ENCODE measurements at places on chromosomes 2 and 18.

- DNase-seq, result no peak
Measured at GRCh38 chr18:48920408-48921038, 30.2 kb downstream of the SMAD7 start.

DNA sequence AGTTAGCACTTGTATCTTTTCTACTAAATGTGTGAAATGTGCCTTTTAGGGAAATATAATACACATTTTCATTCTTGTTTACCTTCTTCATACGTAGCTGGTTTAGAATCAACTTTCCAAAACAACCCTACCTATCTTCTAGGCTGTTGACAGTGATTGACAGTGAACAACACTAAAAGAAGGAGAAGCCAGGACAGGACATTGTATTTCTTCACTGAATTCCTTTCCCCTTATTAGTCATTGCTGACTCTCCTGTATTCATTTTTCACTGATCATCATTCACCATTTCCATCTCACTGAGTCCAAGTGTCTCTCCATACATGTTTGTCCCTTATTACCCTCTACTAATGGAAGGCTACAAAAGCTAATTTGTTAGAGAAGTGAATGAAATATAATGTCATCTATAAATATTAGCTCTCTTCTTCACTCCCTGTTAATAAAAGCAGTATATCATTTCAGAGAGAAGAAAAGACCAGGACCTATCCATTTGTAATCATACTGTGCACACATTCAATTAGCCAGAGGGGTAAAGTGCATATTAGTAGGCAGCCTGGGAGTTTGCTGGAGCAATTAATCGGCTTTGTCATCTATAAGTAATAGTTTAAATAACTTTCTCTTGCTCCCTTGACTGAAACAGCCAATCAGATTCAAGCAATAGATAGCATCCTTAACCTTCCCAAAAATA is 192.5 kb upstream of the FOSL2 start:
- no peak for DNase-seq

DNA sequence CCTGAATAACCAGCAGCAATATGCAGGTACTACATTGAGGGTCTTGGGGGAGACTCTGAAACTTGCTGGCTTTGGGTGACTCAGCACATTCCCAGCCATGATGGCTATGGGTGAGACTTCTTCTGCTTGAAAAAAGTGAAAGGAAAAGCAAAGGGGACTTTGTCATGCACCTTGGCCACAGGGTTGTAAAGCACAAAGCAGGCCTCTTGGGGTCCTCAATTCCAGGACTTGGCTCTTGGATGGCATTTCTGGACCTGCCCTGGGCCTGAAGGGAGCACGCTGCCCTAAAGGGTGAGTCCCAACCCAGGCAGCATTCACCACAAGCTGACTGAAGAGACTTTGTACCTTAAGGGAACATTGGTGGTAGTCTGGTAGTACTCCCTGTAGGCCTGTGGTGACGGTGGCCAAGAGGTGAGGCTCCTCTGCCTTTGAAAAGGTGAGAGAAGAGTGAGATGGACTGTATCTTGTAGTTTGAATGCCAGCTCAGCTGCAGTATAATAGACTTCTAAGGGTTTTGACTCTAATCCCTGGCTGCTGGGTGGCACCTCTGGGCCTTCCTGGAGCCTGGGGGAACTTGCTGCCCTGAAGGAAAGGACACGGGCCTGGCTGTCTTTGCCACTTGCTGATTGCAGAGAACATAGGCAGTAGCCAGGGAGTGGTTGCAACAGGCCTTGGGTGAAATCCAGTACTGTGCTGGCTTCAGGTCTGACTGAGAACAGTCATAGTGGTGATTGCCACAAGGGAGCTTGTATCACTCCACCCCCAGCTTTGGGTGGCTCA is 36.5 kb upstream of the CYTIP start:
- peak; percentile 31 for DNase-seq

DNA sequence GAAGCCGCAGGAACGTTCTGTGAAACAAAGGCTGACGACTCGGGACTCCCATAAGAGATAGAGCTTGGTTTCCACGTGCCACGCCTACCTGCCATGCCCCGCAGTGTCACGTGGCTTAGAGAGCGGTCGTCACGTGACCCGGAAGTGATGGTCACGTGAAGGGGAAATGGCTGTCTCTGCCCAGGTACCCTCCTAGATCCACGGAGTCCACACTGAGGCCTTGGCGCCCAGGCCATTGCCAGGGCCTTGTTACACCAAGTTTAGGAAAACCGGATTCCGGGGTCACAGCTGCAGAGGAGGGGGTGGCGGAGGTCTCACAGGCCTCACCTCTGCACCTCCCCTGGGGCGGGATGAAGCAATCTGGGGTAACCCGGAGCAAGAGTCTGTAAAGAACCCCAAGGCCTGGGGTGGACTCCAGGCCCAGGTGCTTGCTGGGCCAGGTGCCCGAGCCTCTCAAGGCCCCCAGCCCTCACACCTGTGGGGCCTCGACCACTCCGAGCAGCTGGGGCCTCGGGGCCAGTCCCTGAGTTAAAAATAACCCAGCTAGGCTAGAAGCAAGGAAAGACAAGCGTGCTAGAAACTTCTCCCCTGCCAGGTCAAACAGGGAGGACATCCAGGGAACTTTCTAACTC is 113.5 kb upstream of the ZNF236 start:
- no peak for DNase-seq

- DNase-seq, result no peak
Measured at GRCh38 chr2:205166745-205167144, 515.6 kb upstream of the NRP2 start.

- no peak for DNase-seq
Measured at GRCh38 chr18:9477509-9477908, 2.2 kb downstream of the RALBP1 start.

- DNase-seq, result no peak
Measured at GRCh38 chr2:225620227-225620626, 220.7 kb downstream of the NYAP2 start.

DNA sequence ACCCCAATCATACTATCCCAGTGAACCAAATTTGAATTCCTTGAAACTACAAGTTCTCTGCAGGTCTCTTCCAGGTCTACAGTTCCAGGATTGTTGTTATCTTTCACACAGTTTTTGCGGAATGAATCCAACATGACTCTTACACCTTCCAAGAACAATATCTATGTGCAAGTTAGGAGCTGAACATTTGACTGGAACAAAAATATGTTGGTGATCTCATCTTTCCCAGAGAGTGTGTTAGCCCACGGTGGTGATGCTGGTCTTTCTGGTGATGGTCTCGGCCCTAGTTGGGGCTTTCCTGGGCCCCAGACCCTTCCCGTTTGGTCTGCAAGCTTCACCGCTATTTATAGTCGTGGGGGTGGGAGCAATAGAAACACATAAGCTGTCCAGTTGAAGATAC is 173.7 kb downstream of the TPGS2 start:
- DNase-seq, result no peak

DNA sequence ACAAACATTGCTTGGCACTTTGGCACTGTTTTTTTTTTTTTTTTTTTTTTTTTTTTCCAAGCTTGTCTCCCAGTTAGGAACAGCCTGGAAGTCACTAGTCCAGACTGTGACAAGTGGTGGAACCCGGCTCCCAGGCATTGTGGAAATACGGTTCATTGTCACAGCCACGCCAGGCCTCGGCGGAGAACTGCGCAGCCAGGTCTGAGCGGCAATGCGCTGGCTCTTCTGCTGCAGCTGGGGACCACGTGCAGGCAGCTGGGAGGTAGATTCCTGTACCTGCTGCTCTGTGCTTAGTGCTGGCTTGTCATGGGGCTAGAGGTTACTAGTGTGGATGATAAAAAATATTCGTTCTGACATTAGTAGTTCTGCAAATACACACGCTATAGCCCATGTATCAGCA is 5.0 kb downstream of the NTSR2 start:
- DNase-seq, result no peak

GRCh38 chr18:37698508-37699040 is 133.0 kb upstream of the CELF4 start:
- DNase-seq, result no peak

- no peak for DNase-seq
Measured at GRCh38 chr2:147718831-147719230, 126.0 kb upstream of the ACVR2A start.

DNA sequence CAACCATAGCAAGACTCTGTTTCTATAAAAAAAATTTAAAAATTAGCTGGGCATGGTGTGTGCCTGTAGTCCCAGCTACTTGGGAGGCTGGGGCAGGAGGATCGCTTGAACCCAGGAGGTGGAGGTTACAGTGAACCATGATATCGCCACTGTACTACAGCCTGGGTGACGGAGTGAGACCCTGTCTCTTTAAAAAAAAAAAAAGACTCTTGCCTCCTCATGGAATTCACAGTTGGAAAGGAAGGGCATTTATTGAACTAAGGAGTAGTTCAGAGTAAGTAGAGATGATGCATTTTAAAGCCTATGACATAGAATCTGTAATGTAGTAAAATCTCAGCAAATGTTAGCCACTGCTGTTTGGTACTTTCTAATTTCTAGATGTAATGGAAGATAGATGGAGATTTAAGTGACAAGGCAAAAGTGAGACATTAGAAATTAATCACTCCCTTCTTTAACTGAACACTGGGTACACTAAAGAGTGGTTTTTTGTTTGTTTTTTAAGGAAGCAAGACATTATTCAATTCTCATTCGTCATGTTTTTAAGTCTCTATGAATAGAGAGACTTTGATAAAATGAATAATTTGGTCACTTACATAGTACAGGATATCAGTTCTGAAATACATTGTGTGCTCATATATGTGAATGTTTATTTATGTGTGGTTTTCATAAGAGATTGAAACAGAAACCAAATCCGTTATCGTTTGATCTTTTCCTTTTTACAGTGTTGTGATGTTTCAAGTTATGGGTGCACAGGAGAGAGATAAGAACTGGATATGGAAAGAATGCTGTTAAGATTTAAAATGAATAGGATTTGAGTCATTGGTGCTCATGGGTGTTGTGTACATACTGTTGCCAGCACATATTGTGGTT is 186.1 kb upstream of the STON1 start:
- peak; percentile 26 for DNase-seq

DNA sequence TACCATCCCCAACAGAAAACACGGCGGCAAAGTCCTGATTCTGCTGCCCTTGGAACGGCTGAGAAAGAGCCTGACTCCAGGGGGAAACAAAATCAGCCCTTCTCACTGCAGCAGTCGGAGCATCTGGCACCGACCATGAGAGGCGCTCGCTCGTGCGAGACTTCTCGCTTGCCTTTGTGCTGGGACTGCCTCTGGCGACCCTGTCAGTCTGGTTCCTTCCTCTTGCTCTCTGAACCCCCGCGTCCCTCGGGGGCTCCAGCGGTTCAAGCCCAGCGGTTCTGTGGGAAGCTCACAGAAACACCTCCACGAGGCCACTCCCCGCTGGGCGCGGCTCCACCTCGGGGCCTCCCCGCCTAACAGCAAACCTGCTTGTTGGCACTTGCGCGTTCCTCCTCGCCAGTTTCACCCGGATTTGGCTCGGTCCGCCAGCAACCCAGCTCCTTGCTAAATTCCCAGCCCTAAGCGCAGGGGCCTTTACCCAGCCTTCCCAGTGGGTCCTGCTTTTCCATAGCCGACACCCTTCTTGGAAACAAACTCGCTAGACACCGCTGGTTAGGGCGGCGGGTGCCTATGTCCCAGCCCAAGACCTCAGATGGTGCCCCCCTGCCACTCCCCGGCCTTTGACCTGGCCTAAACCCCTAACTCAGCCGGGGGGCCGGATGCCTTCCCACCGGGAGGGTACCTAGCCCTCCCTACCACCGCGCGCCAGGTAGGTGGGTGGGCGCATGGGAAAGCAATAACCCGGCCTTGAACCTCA is 2.2 kb downstream of the RND3 start:
- no peak for DNase-seq

DNA sequence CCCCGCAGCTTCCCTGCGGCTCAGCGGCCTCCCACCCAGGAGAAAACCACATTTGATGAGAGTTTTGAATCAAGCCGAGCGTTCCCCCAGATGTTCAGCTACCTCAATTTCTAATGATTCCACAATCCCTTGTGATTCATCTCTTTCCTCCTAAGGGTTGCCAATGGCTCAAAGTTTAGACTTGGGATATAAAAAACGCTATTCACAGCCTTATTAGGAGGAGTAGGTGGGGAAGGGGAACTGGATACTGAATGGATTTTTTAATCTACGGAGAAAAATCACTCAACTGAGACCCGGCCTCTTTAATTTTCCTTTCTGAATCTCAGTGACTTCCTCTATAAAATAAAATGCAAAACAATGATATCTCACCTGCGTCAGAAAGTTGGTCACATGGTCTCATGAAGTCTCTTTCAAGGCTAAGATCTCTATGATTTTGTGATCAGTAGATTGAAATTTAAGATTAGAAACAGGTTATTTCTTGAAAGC is 192.6 kb upstream of the TCF4 start:
- DNase-seq, result no peak

DNA sequence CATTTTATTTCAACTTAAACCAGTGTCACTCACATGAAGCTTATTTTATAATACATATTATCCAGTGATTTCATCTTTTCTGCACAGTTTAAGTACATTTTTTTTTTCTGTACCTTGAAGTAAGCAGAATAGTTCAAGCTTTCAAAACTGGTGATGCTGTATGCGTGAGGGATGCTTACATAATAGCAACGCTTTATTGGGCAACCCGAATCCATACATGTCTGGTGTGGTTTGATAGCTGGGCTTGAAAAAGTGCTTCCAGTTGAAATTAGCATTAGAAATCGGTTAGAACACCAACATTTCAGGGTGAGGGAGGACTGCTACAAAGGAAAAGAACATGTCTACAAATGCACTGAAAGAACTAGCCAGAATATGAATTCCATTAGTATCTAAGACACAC is 117.4 kb downstream of the MBP start:
- no peak for DNase-seq

DNA sequence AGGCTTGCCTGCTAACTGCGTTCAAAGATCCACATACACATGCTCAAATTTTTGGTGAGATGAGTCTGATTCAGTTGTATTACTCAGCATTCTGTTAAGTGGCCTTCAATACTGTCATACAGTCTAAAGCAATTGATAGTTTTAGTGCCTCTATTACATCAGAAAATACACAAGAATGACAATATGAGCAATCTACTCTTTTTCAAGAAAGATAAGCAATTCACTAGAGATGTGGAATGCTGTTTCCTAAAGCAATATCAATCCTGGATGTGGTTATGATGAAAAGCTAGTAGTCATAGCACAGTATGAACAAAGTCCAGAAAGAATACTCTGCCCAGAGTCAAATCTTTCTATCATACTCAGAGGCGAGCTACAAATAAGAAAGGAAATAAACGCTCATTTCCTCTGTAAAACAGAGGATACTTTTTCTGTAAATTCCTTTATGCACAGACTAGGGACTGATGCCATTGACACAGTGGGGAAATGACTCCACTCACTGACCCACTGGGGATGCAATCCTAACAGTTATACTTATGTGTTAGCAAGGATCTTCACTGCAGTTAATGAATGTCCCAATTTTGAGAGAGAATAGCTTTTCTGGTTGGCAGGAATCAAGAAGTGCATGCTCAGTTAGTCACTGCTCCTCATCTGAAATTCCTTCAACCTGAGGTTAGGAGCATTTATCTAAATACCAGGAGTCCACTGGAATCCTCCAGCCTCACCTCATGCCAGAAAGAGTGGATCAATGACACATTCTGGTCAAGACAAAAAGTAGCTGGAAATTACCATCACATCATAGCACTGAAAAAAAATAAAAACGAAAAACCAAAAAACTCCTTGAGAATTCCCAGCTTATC is 83.3 kb downstream of the PDE11A start:
- no peak for DNase-seq

Data from AG04449 (cell line).